ENCODE measurements at places on chromosomes 16 and 17.

DNA sequence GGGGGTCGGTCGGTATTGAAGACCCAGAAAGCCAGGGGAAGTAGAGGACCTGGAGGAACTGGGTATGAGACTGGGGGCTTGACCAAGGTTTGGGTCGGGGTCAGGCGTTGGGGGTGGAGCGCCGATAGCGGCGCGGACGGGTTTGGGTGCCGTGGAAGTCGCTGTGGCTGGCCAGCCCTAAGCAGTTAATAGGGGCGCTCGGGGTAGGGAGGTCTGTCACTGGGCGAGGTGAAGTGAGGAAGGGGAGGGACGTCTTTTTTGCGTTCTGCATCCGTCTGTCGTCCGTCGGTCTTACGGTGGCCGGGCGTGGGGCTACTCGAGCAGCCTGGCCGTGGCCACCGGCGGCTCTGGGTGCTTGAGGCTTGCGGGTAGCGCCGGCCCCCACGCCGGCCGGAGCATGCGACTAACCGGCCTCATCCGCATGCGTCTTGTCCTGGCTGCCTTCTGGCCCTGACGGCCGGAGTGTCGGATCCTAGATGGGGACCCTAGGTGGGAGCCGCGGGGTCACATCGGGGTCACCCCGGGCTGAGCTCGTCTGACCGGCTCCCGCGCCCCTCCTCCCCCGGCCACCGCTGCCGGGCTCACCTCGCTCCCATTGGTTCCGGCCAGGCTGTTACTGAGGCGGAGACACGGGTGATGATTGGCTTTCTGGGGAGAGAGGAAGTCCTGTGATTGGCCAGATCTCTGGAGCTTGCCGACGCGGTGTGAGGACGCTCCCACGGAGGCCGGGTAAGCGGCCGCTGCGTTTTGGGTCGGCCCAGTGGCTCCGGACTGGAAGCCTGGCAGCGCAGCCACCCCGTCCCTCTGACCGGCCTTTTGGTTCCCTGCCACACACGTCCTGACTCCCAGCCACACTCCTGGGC is 10.3 kb upstream of the TMEM88 start:
- DNase-seq: peak; percentile 97

DNA sequence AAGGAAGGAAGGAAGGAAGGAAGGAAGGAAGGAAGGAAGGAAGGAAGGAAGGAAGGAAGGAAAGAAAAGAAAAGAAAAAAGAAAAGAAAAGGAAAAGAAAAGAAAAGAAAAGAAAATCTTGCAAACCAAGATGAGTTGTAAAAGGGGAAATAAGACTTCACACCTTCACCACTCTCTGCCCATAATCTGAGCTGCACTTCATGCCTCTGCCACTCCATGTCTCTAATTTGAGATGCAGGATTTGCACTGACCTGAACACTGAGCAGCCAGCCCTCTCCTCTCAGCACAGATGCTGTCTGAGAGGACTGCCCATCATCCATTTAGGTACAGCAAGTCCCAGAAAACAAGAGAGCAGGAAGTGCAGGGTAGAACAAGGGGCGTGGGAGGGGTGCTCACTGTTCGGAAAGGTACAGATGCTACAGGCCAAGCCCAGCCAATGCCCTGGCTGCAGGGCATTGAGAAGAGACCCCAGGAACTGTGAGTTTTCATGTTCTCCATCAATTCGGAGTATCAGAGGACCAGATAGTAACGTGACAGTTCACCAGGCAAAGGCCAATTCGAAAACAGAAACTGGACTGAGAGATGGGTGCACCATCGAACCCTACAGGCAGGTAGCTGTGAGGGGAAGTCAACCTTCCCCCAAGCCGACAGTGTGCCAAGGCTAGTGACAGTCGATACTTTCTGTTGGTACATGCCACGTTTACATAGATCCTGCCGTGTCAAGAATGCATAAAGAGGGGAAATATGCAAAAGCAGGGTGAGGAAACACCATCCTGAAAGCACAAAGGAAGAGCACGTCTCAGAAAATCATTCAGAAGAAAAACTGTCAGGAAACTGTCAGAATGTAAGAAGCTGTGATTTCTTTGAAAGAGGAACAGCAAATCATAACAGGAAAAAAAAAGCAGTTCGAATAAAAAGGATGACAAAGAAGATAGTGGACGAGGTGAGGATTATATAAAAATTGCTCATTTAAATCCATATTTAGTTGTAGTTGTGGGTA is 142.0 kb upstream of the RCVRN start:
- no peak for DNase-seq

DNA sequence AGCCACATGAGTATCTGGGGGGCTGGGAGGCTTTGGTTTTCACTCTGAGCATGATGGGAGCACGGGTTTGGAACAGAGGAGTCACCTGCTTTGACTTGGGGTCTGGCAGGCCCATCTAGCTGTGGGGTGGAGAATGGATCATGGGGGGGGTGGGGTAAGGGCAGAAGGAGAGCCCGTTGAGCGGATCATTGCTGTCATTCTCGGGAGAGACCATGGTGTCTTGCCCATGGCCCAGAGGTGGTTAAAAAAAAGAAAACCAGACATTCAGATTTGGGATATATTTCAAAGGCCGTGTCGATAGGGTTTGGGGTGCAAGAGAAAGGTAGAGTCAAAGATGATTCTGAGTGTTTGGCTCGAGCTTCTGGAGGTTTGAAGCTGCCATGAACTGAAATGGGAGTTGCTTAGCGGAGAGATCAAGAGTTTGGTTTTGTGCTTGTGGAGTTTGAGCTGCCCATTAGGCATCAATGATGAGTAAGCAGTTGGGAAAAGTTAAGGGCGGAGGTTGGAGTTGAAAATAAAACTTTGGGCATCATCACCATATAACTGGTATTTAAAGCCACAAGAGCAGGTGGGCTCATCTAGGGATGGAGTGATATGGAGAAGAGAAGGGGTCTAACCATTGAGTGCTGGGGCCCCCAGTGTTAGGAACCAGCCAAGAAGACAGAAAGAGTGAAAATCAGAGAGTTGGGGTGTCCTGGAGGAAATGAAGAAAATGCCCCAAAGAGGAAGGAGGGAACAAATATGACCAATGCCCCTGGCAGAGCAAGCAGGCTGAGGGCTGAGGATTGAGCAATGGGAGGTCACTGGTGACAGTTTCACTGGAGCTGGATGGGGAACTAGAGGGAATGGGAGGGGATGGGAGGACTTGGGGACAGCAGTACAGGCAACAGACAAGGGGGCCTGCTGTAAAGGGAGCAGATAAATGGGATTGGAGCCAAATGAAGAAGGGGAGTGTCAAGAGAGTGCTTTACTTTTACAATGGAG is 1.9 kb downstream of the NOD2 start:
- DNase-seq: peak; percentile 94

- peak; percentile 64 for DNase-seq
Observed at GRCh38 chr16:69930117-69930776, 20.9 kb upstream of the CLEC18A start.

GRCh38 chr16:82660075-82660645 is 33.4 kb downstream of the CDH13 start:
- no peak for DNase-seq

DNA sequence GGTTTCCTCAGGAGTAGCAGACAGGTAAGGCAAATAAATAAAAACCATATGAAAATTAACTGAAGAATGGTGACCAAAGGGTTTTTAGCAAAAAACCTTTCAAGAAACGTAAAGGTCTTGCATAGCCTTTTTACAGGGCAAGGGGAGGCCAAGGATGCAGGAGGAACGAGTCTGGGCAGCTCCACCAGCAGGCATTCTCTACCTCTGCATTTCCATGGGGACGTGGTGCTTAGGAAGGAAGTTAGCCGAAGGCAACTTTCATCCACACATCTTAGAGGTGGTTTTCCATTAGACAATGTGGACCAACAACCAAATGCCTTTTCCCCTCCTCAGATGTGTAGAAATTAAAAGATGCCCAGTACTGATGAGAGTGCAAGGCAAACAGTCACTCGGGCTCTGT is 20.7 kb downstream of the TOM1L2 start:
- DNase-seq: no peak

DNA sequence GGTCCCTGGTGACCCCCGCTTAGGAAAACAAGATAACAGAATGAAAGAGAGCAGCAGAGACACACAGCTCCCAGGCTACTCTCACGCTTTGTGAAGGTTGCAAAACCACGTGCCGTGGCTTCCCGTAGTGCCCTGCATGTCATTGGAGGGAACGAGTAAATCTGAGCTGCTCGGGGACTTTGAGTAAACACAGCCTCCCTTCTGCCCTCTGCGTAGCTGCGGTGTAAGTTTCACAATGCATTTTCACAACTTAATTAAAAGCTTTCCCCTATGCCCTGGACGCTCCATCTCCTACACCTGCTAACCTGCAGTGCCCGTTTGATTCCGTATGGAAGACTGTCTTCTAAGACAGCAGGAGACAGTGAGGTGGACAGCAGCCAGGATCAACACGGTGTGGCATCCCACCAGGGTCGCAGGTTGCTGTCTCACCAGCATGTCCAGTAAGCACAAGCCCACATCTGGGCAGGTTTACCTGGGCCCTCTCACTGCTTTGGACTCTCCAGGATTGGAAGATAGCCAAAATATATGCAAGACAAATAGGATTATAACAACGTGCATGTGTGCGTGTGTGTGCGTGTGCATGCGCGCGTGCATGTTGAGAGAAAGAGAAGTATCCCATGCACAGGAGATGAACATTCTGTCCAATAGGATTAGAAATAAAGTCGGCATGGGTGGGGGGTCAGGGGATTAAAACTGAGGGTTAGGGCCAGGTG is 116.4 kb upstream of the RCVRN start:
- DNase-seq: peak; percentile 86

GRCh38 chr16:74625500-74626350 is 18.8 kb upstream of the GLG1 start:
- DNase-seq: no peak

DNA sequence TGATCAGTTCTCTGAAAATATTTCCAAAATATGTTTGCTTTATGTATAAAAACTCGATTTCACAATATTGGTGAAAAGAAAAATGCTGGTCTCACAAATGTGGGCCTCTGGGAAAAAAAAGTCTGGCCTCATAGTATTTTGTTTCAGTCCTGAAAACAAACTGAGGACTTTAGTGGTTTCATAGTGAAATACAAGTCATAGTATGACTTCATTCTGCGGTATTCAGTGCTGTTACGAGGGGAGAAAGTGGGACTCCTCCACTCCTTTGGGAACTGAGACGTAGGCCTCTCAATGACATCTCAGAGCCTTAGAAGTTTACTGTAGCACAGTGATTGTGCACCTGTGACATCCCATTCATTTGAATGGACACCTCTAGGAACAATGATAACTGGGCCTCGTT is 56.0 kb downstream of the CYB561 start:
- no peak for DNase-seq

DNA sequence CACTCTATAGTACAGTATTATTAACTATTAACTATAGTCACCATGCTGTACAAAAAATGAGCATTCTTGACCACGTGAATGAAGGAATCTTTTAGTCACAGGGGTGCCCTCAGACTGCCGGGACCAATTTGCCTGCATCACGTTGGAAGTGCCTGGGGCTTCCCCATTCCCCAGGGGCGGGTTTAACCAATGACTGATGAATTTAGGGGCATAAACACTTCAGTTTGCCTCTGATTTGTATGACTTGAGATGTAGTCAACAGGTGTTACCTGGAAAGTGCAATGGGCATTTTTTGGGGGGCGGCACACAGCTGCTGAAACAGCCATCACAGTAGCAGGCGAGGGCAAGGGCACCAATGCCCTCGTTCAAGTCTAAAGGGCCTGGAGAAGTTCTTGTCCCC is 8.7 kb upstream of the PYY start:
- DNase-seq: no peak

- no peak for DNase-seq
Observed at GRCh38 chr17:39737760-39738567, at the start of gene GRB7. Gene GRB7 (plus strand): TSS chr17:39737938. CDS start chr17:39742302, 4,364 bp downstream.
